ENCODE measurements at places on chromosomes 12 and 14. TPM values are rescaled to one million over a fixed set of nuclear protein-coding genes. Genes with fewer than 3 reads are reported as not detected.

DNA sequence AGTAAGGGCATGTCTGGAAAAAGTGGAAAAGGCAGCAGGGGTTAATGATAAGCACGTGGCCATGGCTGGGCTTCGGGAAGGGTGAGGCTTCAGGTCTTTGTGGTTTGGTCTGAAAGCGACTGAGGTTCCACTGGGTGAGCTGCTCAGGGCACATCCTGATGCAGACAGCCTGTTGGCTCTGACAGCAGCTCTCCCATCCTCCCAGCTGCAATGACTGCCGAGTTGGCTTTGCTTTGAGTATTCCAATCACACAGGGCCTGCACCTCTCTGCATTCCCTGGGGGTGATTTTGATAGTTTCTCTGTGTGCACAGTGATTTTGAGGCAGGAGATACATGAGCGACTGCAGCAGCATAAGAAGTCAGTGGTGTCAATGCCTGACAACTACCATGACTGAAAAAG, 390.7 kb downstream of the APAF1 start:
- no peak for DNase-seq

Gene COCH
- total RNA-seq = 0.11 TPM

- DNase-seq = no peak
These were observed 42.2 kb upstream of the TCL1A start for GRCh38 chr14:95756127-95756526.

- DNase-seq = no peak
These were observed 199.8 kb upstream of the ARHGAP5 start for GRCh38 chr14:31877255-31877798.

Gene PRH2
- not detected for total RNA-seq

Gene APOLD1
- 189 TPM for total RNA-seq

DNA sequence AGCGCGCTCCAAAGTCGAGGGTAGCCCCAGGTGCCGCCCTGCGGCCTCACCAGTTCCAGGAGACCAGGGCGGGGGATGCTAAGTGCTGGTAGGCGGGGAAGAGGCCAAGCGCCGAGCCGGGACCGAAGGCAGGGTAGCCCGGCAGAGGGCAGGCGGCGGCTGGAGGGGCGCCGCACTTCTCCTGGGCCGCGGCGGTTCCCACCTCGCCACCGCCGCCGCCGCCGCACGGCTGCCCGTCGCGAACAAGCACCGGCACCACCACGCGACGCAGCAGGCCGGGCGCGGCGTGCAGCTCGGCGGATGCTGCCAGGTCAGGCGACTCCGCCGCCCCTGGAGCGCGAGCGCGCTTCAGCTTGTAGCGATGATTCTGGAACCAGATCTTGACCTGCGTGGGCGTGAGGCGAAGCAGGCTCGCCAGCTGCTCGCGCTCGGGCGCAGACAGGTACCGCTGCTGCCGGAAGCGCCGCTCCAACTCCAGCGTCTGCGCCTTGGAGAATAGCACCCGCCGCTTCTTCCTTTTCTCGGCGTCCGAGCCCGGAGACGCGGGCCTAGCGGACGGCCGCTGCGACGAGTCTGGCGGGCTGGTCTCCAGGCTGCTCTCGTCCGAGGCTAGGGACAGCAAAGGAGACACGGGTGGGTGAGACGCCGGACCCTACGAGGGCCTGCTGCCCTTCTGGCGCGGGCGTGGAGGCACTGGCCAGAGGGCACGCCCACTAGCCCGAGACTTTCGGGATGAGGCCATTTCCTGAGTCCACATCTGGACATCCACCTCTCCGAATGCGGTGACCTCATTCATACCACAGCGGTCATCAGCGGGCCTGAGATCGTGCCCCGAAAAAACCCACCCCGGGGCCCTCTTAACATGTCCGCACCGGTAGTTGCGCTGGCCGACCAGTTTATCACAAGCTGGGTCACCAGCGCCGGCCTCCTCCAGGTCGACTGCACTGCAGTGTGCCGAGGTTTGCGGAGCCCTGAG, 1.3 kb downstream of the NKX2-8 start:
- DNase-seq = no peak

Gene CISTR
- not detected for total RNA-seq

Gene SCNN1A
- total RNA-seq = 14.3 TPM

DNA sequence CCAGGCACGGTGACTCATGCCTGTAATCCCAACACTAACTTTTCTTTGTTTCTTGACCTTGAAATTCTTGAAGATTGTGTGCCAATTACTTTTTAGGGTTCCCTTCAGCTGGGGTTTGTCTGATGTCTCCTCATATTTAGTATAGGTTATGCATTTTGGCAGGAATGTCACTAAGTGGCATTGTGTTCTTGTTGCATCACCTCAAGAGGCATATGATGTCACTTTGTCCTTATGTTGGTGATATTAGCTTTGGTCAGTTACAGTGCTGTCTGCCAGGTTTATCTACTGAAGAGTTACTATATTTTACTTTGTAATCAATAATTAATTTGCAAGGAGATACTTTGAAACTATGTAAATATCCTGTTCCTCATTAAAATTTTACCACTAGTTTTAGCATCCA, 61.0 kb upstream of the BTG1 start:
- no peak for DNase-seq

GRCh38 chr12:98509063-98509462, 6.3 kb upstream of the TMPO start:
- no peak for DNase-seq

Gene VCPKMT
- not detected for total RNA-seq

- no peak for DNase-seq
These were observed 992 bp downstream of the DNAH10 start for GRCh38 chr12:123763093-123763492.

Gene TMEM52B
- not detected for total RNA-seq

Gene FOXN4
- not detected for total RNA-seq

DNA sequence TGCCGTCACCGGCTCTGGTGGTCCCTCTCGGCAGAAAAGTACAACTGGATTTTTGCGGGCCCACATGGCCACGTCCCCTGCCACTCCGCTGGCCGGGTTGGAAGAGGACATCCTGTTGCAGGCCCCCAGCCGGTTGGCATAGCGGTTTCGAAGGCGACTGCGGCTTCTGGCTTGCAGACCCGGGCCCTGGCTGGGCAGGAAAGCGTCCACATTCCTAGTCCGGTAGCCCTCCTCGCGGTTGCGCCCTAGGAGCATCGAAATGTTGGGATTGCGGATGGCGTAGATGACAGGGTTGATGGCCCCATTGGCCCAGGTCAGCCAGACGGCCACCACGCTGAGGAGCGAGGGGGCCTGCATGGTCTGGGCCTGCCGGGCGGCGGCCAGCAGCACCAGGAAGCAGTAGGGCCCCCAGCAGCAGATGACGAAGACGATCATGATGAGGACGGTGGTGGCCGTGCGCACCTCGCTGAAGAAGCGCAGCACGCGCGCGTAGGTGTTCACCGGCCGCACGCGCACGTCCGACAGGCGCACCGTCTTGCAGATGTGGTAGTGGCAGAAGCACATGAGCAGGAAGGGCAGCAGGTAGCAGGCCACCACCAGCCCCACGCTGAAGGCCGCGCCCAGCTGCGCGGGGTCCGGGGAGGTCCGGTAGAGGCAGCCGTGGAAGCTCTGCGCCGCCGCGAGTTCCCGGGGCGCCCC, 1.2 kb downstream of the GPR135 start:
- DNase-seq = no peak

GRCh38 chr12:109288571-109288970, 20.5 kb downstream of the FOXN4 start:
- no peak for DNase-seq

DNA sequence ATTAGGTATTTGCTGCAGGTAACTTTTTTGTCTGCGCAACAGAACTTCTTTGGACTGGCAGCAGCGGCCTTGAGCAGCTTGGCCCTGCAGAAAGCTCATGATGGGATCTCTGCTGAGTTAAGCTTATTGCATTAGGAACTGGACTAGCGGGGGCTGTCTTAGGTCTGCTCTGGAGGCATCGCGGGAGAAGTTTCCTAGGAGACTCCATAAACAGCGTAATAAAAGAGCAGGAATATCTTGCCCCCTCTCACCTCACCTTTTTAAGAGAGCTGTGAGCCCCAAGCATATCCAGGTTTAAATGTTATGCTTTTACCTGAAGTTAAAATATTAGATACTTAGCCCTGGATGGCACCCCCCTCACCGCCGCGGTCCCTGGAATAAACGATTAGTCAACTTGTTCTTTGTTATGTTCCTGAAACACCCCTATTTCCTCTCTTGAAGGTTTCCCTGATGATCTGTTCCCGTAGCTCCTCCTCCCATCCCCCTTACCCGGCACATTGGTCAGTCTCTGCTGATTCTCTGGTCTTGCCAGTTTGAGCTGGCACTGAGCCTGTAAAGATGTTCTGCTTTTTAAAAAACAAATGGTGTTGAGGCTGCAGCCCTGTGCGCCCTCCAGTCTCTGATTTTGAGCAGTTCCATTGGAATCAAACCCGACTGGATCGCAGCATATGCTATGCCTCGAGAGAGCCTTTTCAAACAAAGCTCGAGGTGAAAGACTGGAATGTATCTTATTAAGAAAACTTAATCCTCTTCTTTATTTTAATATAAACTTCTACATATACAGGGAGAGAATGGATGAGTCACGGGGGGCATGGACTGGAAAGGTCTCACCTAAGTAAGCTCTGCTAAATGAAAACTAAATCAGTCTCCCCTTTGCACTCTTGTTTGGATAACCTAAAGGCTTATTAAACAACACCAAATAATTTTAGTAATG, 1.9 kb downstream of the MLXIP start:
- peak; percentile 87 for DNase-seq

Gene ADCK1
- total RNA-seq = 0.43 TPM

Gene BORCS5
- total RNA-seq = 3.0 TPM

DNA sequence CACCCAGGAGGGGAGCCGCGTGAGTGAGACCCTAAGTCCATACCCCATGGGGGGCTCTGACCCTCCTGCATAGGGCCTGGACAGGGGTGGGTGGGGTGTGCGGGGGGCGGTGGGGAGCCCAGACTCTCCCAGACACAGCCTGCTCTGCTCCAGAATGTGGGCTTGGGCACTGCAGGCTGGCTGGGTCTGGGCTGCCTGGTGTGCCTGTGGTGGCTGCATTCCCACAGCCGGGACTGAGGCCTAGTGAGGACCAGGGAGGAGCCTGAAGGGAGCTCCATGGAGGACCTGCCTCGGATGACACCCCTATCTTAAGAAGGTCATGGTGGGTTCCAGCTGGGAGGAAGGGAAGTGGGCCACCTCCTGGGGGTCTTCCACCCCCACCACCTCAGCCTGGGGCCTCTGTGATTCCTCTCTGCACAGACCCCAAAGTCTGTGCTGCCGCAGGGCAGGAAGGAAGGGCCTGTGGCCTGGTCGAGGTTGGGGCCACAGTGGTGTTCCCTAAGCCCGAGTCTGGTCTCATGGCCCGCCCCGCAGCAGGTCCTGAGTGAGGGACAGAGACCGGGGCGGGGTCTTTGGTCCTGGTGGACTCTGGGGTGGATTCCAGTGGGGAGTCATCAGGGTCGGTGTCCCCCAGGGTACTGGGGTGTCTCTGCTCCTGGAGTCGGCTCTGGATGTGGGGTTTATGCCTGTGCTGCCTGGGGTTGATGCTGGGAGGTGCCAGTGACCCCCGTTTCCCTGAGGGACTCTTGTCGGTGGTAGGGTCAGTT, 392.3 kb downstream of the TMEM121 start:
- no peak for DNase-seq

- no peak for DNase-seq
These were observed 76.5 kb upstream of the DHRS4 start for GRCh38 chr14:23877111-23877510.

- no peak for DNase-seq
These were observed 70.9 kb downstream of the FERMT2 start for GRCh38 chr14:52879958-52880357.

DNA sequence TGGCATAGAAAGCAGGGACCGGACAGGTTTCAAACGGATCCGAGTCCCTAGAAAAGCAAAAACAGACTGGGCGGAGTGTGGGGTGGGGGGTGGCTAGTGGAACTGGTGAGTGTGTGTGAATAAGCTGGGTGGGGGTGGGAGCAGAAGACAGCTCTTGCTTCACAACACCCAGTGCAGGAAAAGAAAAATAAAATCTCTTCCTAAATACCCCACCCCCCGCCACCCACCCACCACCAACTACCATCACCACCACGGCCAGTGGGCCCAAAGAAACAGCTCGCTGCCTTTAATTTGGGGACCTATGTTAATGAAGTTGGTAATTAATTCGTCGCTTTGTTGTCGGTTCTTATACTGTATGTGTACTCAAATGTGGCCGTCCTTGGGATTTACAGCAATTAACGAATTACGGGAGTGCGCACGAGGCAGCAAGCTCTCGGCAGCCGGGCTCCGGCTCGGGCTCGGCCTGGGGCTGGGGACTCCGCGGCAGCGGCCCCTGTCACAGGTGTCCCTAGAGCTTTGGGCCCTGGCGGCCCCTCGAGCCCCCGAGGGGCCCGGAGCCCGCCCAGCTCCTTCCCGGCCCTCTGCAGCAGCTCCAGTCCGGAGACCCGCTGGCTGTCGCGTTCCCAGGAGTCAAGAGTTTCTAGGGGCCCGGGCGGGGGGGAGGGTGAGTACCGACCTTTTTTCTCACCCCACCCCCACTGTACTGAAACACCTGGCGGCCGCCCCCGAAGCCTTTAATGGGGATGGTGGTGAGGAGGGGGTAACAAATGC, 1.5 kb upstream of the OTX2 start:
- DNase-seq = no peak

Measured in ascending aorta (tissue), 2 donors.